Aortic smooth muscle cell (primary cell): ENCODE measurements at places on chromosomes 12 and 14. TPM values are rescaled to one million over a fixed set of nuclear protein-coding genes. Genes with fewer than 3 reads are reported as not detected.

PZP gene
- total RNA-seq: under 0.01 TPM in 1 of 2 replicates, not detected in the other

C3AR1 gene
- 0.19 and 0.40 TPM in 2 replicates for total RNA-seq

ACSM4 gene
- total RNA-seq: not detected in 2 replicates

CLEC7A gene
- not detected in 2 replicates for total RNA-seq

ACYP1 gene
- 7.3 and 9.8 TPM in 2 replicates for total RNA-seq

RILPL2 gene
- 29.6 and 35.2 TPM in 2 replicates for total RNA-seq
